ENCODE measurements at places on chromosomes 4 and X. TPM values are rescaled to one million over a fixed set of nuclear protein-coding genes. Genes with fewer than 3 reads are reported as not detected.

- no peak for DNase-seq
Measured at GRCh38 chr4:3471886-3472285, 8.8 kb downstream of the DOK7 start.

DNA sequence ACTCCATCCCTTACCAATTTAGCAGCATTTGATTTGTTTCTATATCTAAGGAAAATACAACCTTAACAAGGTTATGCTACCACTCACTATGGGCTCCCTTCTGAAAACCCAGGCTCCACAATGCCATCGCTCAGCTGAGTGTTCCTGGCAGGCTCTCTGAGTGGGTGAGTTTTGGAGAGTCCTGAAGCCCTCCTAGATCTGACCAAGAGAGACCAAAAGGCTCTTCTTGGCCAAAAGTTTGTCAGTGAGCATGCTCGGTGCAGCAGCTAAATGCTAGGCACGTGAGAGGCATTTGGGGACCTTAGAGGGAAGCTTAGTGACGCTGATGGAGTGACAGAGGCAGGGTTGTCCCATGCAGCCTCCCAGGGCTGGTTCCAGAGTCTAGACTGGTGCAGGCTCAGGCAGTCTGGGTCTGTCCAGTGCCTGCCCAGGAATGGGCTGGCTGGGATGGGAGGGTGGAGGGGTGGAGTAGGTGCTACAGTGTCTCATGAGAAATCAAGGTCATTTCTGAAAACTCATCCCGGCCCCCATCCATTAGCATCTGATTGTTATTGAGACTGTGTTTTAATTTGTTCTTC lies 346.8 kb downstream of the NR3C2 start:
- DNase-seq, result no peak

The ATP11C gene
- 16.0 TPM for total RNA-seq

- DNase-seq, result no peak
Measured at GRCh38 chr4:72448231-72448630, 120.8 kb downstream of the ADAMTS3 start.

GRCh38 chr4:182478475-182478874 lies 235.3 kb downstream of the TENM3 start:
- DNase-seq, result peak; percentile 29

GRCh38 chr4:173005912-173006633 lies 162.5 kb upstream of the GALNT7 start:
- no peak for DNase-seq

Data from HepG2 (cell line).